DMS79 (cell line): ENCODE measurements at places on chromosomes 2 and 18.

DNA sequence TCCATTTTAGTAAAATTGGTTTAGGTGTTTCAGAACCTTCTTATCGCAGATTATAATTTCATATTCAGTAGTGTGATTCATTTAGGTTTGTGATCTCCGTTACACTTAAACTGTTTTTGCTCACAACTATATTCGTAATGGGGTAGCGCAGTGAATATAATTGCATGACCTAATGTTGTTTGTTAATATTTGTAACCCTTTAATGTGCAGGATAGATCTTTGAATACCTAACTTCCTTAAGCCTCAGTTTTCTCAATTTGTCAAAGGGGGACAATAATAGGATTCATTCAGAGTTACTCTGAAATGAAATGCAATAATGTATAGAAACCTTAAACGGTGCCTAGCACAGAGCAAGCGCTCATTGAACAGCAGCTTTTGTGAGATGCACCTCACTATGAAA, 558 bp upstream of the ZDBF2 start:
- DNase-seq: no peak

- no peak for DNase-seq
Observed at GRCh38 chr2:42021464-42021863, 26.4 kb upstream of the PKDCC start.

DNA sequence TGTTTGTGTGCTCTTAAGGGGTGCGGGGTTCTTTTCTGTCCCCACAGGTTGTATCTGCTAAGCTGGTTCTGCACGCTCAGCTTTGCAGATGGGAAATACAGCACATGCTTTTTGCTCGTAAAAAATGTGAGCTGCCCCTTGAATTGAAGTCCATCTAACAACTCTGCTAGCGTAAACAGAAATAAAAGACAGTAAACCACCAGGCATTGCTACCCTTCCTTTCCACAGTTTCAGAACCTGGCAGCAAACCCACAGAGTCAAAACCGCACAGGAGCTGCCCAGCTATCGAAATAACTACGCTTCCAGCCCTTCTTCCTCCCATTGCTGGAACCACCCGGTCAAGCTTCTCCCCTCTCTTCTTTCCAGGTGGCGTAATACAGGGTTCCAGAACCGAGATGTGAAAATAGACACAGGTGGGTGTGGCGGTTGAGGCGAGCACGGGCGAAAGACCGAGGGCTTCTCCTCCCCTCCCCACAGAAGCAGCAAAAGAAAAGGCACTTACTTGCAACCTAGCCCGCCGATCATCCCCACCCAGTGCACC, 479 bp downstream of the SCN9A start:
- no peak for DNase-seq

DNA sequence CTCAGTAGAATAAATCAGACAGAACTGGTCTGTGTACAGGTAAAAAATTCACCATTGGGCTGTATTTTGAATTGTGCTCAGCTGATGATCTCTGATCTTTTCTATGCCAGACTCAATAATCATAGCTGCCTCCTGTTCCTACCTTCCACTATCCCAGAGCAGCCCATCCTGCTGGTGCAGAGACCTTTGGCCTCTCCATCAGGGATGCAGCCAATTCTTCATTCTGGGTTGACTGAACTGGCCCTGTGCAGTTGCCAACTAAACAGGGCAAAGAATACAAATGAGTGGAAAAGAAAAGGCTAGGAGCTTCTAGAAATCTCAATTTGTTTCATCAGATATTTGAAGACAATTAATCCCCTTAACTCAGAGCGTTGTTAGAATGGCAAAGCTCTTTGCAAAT, 1781.3 kb upstream of the CELF4 start:
- DNase-seq: no peak

DNA sequence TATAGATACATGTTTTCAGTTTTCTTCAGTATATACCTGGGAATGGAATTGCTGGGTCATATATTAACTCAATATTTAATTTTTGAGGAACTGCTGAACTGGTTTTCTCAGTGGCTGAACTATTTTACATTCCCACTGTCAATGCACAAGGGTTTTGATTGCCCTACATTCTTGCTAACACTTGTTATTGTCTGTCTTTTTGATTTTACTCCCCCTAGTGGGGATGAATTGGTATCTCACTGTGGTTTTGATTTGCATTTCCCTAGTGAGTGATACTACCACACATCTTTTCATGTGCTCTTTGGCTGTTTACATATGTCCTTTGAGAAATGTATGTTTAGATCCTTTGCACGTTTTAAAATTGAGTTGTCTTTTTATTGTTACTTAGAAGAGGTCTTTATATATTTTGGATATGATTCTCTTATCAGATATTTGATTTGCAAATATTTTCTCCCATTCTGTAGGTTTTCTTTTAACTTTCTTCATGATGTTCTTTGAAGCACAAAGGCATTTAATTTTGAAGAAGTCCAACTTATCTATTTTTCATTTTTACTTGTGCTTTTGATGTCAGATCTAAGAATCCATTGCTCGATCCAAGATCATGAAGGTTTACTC, 36.2 kb downstream of the ASB1 start:
- no peak for DNase-seq

- no peak for DNase-seq
Observed at GRCh38 chr2:152054593-152054992, 44.3 kb downstream of the CACNB4 start.

DNA sequence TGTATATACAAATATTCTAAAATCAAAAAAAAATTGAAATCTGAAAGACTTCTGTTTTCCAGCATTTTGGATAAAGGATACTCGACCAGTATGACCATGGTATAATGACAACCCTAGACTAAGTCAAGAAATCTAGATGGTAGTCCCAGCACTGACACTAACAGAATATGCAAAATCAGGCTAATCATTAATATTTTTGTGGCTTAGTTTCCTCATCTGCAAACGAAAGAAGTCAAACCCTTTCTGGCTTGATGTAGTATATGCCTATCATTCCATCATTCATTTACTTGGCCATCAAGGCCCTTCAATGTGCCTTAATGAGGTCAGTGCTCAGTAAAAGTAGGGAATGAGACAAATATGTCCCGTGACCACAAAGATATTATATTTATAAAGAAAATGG, 83.5 kb downstream of the NCKAP5 start:
- DNase-seq: no peak

DNA sequence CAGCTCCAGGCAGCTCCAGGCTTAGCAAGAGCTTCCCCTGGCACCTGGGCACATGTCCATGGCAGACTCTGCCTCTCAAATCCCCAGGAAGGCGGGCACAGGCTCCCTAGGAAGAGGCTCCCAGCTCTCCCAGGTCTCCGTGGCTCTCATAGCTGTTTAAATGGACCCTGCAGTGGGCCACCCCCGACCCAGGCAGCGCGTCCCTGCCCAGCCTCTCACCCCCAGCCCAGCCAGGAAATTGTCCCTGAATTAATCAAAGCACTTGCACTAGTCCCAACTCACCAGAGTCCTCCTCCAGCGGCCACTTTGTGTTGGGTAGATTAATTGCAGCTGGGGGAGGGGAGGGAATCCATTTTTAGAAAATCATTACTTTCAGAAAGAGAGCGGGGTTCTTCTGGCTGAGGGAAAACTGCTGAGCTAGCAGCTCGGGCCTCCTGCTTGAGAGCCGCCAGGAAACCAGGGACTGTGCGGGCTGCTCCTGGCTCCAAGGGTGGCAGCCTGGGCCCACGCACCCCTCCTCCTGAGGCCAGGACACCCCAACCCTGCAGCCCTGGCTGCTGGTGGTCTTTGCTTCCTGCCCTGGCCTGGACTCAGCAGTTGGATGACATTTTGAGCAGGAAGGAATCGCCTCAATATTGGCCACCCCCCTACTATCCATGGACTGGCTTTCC, 36.0 kb downstream of the SMAD7 start:
- DNase-seq: no peak

- DNase-seq: no peak
Observed at GRCh38 chr2:144830543-144830942, 310.6 kb upstream of the ZEB2 start.
